CD4-positive, alpha-beta T cell treated with Interleukin-12 subunit alpha and Interleukin-12 subunit beta, for 1 hour (primary cell): ENCODE measurements at places on chromosomes 16 and 17.
A peak's percentile ranks its signal among the peaks of the same experiment; 100 is the strongest.

DNA sequence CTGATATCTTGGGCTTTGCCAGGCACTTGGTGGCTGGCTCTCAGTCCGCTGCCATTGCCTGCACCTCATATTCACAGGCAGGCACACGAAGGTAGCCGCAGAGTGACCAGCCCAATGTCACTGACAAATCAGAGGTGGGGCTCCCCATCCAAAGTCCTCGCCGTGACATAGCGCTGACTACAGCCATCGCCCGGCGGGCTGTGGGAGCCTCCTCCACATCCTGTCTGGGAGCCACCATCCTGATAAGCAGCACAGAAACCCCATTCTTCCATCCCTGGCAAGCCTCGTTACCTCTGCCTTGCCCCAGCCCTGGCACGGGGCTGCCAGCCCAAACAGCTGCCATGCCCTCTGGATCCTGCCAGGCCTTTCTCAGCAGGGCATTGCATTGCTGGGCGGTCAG is 437.8 kb downstream of the SLC39A11 start:
- no peak for DNase-seq

GRCh38 chr16:81585785-81586184 is 141.2 kb downstream of the CMIP start:
- no peak for DNase-seq

- no peak for DNase-seq
These were observed 17.8 kb downstream of the SAP30BP start for GRCh38 chr17:75684924-75685323.

- DNase-seq: no peak
These were observed 6.9 kb downstream of the MYH10 start for GRCh38 chr17:8623591-8623990.

- no peak for DNase-seq
These were observed 34.2 kb upstream of the CCL2 start for GRCh38 chr17:34220752-34221395.

GRCh38 chr16:30924076-30924912 is 922 bp downstream of the FBXL19 start:
- DNase-seq: no peak

- no peak for DNase-seq
These were observed 163.4 kb downstream of the ZFHX3 start for GRCh38 chr16:72884573-72884972.

DNA sequence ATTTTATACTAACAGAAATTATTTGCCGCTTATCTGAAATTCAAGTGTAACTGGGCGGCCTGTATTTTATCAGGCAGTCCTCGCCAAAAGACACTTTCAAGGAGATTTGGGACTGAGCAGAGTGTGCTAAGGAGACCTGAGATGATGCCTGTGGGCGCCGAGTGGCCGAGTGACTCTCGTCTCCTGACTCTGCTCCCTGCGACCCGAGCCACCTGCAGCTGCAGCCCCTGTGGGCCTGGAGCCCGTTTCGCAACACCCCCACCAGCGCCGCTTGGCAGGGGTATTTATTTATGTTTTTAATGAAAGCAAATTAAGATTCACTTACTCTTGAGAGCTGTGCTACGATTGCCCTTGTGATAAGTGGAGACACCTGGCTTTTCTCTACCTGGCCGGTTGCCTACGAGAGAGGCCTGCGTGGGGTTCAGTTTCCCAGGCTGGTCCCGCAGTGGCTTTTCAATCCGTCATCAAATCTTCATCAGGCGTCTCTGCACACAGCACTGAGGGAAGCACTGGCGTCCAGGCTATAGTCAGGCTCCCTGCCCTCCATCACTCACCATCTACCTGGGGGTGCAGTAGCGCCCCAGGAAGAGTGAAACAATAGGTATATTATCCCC is 124.0 kb downstream of the SEC14L1 start:
- DNase-seq: no peak

- peak; percentile 63 for DNase-seq
These were observed 1.2 kb downstream of the USP7 start for GRCh38 chr16:8962393-8963009.

GRCh38 chr17:42554250-42555121 is 1.8 kb downstream of the HSD17B1 start:
- peak; percentile 82 for DNase-seq

GRCh38 chr17:76261421-76262215 is 3.5 kb upstream of the UBALD2 start:
- no peak for DNase-seq

DNA sequence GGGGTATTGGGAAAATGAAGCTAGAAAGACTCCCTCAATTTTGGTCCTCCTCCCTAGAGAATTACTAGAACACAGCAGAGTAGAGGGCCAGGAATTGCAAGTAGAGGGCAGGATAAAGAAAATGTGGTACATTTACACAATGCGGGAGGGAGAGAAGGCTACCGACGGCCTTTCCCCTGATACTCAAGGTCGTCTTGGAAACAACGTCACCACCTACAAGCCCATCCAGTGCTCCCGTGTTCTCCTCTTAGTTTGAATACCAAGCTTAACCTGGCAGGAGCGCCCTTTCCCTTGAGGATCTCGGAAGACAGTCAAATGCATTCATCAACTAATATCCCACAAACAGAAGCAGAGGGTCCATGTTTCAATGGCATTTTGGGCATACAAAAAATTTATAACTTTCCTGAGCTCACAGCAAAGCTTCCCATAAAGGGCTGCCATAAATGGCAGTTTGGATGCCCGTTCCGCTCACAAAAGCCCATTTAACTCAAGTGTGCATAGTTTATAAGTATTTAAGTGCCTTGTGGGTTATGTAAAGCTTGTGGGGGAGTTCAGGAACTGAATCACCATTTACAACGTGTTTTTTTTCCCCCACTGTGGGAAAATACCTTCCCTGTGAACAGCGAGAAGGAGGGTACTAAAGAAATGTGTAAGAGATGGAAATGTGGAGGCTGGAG is 414.6 kb downstream of the SLC39A11 start:
- no peak for DNase-seq

- no peak for DNase-seq
These were observed 26.6 kb downstream of the OR1D5 start for GRCh38 chr17:3036800-3037199.

- DNase-seq: no peak
These were observed 103.4 kb downstream of the ZNF778 start for GRCh38 chr16:89320782-89321501.
